RWPE2 (cell line): ENCODE measurements at places on chromosomes 7 and 10.

GRCh38 chr10:119352042-119352441 lies 144.7 kb downstream of the GRK5 start:
- H3K4me3 ChIP-seq, result no peak overlapping the region
- H3K27ac ChIP-seq, result no peak overlapping the region
- DNase-seq, result no peak
- no peaks in the 10 kb centered on the region for H3K4me1 ChIP-seq

DNA sequence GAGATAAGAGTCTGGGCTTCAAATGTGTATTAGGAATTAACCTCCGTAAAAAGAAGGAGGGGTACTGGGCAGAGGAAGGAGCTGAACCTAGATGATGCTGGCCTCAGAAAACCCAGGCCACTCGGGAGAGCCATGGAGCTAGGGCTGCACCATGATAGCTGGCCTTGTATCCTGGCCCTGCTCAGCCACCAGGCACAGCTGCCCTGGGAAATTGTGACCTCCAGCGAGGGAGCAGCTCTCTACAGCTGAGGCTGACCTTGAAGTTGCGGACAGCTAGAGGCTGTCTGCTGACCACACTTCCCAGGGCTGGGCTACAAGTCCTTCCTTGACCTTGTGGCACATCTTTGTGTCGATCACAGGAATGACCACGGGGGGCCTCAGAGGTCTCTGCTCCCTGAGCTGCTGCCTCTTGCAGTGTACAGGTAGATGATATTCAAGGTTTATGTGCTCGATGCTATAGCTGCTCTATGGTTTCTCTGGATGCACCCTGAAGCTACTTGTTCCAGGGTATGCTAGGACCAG lies 38.3 kb upstream of the SLC35B4 start:
- H3K27ac ChIP-seq, result no peak overlapping the region
- H3K4me3 ChIP-seq, result no peak overlapping the region
- no peak for DNase-seq
- no peaks in the 10 kb centered on the region for H3K27me3 ChIP-seq
- no peaks in the 10 kb centered on the region for H3K4me1 ChIP-seq
- H3K36me3 ChIP-seq, result no peaks in the 10 kb centered on the region

- no peaks in the 10 kb centered on the region for H3K27me3 ChIP-seq
- H3K27ac ChIP-seq, result peak overlapping the region; percentile 14
- peaks cover 2% of the 10 kb centered on the region for H3K4me1 ChIP-seq
- peaks cover 96% of the 10 kb centered on the region for H3K36me3 ChIP-seq
Measured at GRCh38 chr10:93452143-93452542, 30.0 kb downstream of the MYOF start.

DNA sequence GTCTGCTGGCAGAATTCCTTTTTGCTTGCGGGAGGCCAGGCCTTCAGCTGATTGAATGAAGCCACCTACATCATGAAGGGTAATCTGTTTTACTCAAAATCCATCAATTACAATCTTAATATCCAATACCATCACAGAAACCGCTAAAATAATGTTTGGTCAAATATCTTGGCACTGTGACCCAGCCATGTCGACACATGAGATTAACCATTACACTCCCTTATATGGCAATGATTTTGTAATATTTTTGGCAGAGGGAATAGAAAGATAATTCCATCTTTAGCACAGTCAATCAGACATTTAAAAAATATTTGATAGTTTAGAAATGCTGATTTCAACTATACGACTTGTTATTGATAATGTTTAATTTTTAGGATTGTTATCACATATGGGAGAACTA lies 36.5 kb upstream of the SLC39A12 start:
- H3K27me3 ChIP-seq, result no peaks in the 10 kb centered on the region
- no peaks in the 10 kb centered on the region for H3K36me3 ChIP-seq
- no peak for DNase-seq
- no peaks in the 10 kb centered on the region for H3K4me1 ChIP-seq

GRCh38 chr10:88395677-88396076 lies 187.4 kb downstream of the RNLS start:
- no peak overlapping the region for H3K4me3 ChIP-seq
- H3K27me3 ChIP-seq, result no peaks in the 10 kb centered on the region
- no peaks in the 10 kb centered on the region for H3K4me1 ChIP-seq
- no peak overlapping the region for H3K27ac ChIP-seq

DNA sequence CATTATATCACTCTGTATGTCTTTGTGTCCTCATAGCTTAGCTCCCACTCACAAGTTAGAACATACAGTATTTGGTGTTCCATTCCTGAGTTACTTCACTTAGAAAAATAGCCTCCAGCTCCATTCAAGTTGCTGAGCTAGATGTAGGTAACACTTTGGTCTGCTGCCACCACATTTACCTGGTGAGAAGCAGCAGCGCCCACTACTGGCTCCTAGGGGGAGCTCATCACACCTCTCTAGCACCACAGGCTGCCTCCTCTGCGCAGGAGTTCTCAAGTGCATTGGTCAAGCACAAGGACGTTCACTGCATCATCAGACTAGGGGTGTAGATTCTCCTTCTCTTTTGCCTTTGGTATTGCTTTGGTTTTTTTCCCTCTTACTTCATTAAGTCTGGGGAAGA lies 530.9 kb upstream of the AUTS2 start:
- no peak for DNase-seq
- no peaks in the 10 kb centered on the region for H3K36me3 ChIP-seq
- no peak overlapping the region for H3K27ac ChIP-seq
- no peaks in the 10 kb centered on the region for H3K27me3 ChIP-seq
- H3K4me1 ChIP-seq, result no peaks in the 10 kb centered on the region
- H3K4me3 ChIP-seq, result no peak overlapping the region

- H3K27ac ChIP-seq, result peak overlapping the region; percentile 72
- peaks cover 15% of the 10 kb centered on the region for H3K4me1 ChIP-seq
- no peaks in the 10 kb centered on the region; the same call in 1 of the 2 replicates for H3K36me3 ChIP-seq
- H3K27me3 ChIP-seq, result no peaks in the 10 kb centered on the region
Measured at GRCh38 chr7:24978843-24979469, 1.0 kb downstream of the OSBPL3 start.
